GM23338 (cell line): ENCODE measurements at places on chromosomes 2 and 18. TPM values are rescaled to one million over a fixed set of nuclear protein-coding genes. Genes with fewer than 3 reads are reported as not detected.

GRCh38 chr2:20372896-20373640, 22.4 kb upstream of the PUM2 start:
- no peaks in the 10 kb centered on the region for H3K27me3 ChIP-seq
- H3K4me3 ChIP-seq, result no peak overlapping the region
- no peak overlapping the region for H3K27ac ChIP-seq

Gene PLCL1
- 0.12 TPM in 1 of 2 replicates, not detected in the other for total RNA-seq

Gene ERBB4
- total RNA-seq, result 0.73 and 1.4 TPM in 2 replicates

DNA sequence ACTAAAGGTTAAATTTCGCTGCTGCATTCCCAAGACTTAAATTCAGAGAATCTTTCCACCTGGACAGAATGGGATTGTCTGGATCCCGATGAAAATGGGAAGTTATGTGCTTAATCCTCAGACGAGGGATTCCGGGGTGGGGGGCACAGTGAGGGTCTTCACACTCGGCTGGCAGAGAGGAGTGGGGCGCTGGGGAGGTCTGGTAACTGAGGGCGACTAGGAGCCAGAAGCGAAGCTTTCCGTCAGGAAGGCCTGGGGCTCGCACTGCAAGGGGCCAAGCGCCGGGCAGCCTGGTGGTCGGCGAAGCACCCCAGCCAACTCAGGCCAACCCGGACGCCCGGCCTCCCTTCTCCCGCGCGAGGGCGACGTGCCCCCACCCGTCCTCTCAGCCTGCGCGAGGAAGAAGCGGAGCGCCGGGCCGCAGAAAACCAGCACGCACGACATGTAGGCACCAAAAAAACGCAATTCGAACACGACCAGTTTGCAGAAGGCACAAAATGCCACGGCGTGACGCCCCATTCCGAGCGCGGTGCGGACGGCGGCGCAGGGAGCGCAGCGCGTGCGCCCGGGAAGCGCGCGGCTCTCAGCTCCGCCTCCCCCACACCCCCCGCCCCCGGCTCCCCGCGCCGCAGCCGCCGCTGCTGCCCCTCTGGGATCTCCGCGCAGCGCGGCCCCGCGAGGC, 188.1 kb downstream of the ZEB2 start:
- H3K27me3 ChIP-seq, result peaks cover 28% of the 10 kb centered on the region
- H3K4me1 ChIP-seq, result peaks cover 37% of the 10 kb centered on the region
- H3K36me3 ChIP-seq, result no peaks in the 10 kb centered on the region
- H3K4me3 ChIP-seq, result peak overlapping the region; percentile 89

GRCh38 chr2:156430980-156431358, 5.2 kb upstream of the GPD2 start:
- no peak overlapping the region for H3K27ac ChIP-seq
- no peaks in the 10 kb centered on the region for H3K27me3 ChIP-seq
- H3K4me1 ChIP-seq, result peaks cover 13% of the 10 kb centered on the region
- peak; percentile 23 for DNase-seq

- H3K27ac ChIP-seq, result no peak overlapping the region
- no peaks in the 10 kb centered on the region for H3K4me1 ChIP-seq
- no peaks in the 10 kb centered on the region for H3K36me3 ChIP-seq
- no peak overlapping the region for H3K4me3 ChIP-seq
- H3K27me3 ChIP-seq, result no peaks in the 10 kb centered on the region
These were observed 787.6 kb upstream of the SALL3 start for GRCh38 chr18:78192054-78192453.

- DNase-seq, result no peak
- H3K27me3 ChIP-seq, result no peaks in the 10 kb centered on the region
- no peaks in the 10 kb centered on the region for H3K4me1 ChIP-seq
- H3K36me3 ChIP-seq, result no peaks in the 10 kb centered on the region
- no peak overlapping the region for H3K4me3 ChIP-seq
These were observed 346.7 kb upstream of the SLC14A2 start for GRCh38 chr18:45268583-45268982.
